Bronchial epithelial cell (primary cell): ENCODE measurements at places on chromosomes 1 and 21.

DNA sequence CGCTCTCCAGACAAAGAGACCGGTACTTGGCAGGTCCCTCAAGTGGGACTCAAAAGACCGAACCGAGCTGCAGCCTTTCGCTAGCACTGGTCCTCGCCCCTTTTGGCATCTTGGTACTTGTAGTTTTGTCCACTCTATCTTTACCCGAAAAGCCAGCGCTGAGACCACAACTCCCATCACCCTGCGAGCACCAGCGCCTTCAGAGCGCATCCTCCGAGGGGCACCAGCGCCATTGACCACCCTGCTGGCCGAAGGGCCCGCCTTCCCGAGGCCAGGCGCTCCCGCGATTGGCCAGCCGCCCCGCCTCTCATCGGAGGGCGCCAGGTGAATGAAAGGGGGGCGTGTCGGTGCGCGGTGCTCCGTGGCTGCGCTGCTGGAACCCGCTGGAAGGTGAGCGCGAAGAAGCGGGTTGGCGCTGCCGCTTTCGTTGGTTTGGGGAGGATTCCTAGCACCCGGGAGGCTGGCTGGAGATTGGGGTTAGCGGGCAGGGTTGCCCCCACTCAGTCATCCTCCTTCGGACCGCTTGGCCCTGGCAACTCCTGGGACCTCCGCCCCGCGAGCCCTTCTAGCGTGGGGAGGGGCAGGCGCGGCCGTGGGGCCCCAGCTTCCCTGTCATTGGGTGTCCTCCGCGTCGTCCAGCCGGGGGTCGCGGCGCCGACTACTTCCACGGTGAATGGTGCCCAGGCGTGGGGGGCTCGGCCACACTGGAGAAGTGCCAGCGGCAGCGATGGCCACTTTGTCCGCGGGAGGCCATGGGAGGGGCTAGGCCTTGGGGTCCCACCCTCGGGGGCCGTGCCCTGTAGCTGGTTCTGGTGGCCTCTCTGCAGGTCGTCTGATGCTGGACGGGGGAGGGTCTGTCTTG, at the start of gene ZBTB8B:
ZBTB8B (plus strand) TSS at position 357 of the 862 bp plus-strand sequence. CDS start 5,553 bp downstream, outside the sequence.
- DNase-seq: peak; percentile 35

- DNase-seq: no peak
Measured at GRCh38 chr1:112877750-112878149, 78.2 kb downstream of the SLC16A1 start.

DNA sequence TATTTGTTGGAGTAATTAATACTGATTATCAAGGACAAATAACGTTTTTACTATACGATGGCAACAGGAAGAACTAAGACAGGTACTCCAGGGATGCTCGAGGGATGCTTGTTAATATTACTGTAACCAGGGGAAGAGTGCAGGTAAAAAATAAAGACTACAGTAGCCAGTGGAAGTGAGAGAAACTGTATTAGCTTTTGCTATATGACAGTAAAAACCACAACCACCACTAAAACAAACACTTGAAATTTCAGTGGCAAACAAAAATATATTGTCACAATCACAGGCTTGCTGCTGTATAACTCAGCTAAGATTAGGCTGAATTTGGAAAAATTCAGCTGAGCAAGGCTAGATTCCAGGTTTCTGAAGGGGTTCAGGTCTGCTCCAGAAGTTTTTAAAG, 812.6 kb upstream of the ADGRL4 start:
- no peak for DNase-seq

DNA sequence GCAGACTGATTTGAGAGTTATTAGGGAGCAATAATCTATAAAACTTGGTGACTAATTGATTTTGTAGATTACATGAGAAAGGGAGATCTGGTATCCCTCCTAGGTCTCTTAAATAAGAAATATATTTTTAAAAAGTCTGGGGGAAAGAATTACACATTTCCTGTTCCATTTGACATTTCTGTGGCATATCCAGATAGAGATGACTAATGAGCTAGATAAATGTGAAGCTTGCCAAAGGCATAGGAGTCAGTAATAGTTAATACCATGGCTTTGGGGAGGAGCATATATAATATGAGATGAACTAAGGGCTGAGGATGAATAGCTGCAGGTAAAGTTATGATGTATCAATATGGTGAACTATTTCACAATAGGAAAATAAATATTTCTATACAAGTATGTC, 663.7 kb downstream of the PTPRC start:
- DNase-seq: peak; percentile 86
